ENCODE measurements at places on chromosomes 2 and 18. TPM values are rescaled to one million over a fixed set of nuclear protein-coding genes. Genes with fewer than 3 reads are reported as not detected.

DNA sequence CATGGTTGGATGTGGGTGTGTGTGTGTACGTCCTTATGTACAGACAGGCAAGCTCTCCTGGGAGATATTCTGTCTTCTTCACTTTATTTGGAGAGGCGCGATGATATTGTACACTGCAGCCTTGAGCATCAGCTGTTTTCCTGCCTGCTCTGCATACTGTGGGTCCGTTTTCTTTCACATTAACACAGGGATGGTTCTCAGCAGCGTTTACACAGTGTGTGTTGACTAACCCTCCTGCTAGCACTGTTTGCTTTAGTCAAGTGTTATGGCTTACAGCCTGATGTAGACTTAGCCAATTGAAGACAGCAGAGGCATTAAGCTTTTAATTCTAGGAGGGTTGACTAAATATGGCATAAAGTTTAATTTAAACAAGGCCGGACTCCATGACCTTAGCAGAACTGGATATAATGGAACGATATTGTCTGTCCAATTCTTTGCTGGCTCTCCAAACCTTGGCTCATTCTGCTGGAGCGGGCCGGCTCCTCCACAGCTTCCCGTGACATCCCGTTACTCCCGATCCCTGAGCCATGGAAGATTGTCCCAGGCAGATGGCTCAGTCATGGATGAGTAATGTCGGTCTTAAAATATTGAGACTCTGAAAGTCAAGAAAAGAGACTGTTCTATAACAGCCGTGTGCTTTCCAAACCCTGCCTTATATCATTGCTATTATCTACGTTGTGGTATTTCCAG, 134.7 kb downstream of the TPGS2 start:
- no peaks in the 10 kb centered on the region for H3K36me3 ChIP-seq
- H3K27ac ChIP-seq: no peak overlapping the region
- H3K4me1 ChIP-seq: no peaks in the 10 kb centered on the region
- H3K27me3 ChIP-seq: no peaks in the 10 kb centered on the region
- no peak overlapping the region for H3K4me3 ChIP-seq
- no peak for DNase-seq

DNA sequence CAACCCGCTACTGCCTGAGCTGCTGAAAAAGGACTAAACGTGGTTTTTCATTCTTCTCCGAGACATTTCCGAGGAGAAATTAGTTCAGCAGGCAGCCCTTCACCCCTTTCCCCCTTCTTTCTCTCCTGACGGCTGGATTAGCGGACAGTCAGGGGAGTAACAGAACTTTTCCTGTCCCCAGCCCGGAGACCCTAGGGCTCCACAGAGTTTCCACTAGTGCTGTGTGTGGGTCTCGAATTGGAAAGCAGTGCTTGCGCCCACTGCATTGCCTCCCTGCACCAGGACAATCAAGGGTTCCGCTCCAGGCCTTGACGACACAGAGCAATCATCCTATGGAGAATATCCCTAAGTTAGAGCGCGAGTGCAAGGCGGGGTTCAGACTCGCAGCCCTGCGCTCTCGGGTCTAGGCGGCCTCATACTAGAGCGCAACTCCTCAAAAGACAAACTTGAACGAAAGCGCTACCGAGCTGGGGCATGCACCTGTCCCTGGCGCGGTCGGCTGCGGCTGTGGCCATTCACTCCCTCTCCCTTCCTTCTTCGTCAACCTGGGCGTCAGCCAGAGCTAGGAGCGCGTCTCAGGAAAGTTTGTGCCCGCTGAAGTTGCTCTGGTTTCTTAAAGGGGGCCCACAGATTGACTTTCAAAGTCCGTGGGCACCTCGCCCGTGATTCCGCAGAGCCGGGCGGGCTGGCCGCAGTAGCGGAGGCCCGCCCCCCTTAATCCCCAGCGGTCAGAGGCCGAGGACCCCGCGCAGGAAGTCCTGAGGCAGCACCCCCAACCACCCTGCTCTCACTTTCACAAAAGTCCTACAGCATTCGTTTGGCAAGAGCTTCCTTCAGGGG, 801 bp downstream of the OSR1 start:
- H3K4me3 ChIP-seq: no peak overlapping the region
- H3K27ac ChIP-seq: no peak overlapping the region
- H3K4me1 ChIP-seq: peaks cover 40% of the 10 kb centered on the region
- DNase-seq: no peak

Gene FAP
- total RNA-seq: not detected

DNA sequence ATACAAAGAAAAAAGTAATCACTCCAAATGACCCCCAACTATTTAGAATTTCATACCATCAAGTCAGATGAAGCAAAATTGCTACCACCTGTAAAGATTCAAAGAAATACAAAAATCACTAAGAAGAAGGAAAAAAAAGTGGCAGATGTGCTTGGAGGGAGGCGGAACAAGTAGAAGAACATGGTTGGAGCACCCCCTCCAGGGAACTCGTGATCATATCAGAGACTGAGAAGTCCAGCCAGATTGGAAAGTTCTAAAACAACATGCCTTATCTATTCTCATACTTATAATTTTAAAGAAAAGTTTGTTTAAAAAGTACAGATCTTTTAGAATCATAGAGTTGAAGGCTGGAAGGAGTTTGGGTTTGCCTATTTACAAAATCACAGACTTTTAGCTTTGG, 113.4 kb upstream of the CYP26B1 start:
- no peak overlapping the region for H3K27ac ChIP-seq
- no peaks in the 10 kb centered on the region for H3K4me1 ChIP-seq
- no peak for DNase-seq
- H3K36me3 ChIP-seq: no peaks in the 10 kb centered on the region
- no peak overlapping the region for H3K4me3 ChIP-seq

DNA sequence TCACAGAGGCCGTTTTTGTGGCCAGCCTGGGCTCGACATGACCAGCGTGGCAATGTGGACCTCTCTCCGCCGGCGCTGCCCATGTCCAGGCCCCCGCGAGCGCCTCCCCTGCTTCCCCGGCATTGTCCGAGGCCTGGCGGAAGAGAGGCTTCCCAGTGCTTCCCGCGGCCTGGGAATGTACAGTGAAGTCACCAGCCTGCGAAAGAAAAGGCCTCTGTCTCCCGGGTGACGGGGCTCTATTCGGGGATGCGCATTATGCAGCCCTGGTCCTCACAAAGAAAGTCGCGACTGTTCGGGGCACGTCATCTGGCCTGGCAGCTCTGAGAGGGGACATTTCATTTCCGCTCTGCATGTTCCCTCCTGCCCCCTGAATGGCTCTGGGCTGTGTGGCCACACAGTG, 109.2 kb upstream of the AGAP1 start:
- H3K27ac ChIP-seq: no peak overlapping the region
- H3K36me3 ChIP-seq: no peaks in the 10 kb centered on the region
- DNase-seq: no peak
- H3K4me3 ChIP-seq: no peak overlapping the region
- H3K27me3 ChIP-seq: no peaks in the 10 kb centered on the region

DNA sequence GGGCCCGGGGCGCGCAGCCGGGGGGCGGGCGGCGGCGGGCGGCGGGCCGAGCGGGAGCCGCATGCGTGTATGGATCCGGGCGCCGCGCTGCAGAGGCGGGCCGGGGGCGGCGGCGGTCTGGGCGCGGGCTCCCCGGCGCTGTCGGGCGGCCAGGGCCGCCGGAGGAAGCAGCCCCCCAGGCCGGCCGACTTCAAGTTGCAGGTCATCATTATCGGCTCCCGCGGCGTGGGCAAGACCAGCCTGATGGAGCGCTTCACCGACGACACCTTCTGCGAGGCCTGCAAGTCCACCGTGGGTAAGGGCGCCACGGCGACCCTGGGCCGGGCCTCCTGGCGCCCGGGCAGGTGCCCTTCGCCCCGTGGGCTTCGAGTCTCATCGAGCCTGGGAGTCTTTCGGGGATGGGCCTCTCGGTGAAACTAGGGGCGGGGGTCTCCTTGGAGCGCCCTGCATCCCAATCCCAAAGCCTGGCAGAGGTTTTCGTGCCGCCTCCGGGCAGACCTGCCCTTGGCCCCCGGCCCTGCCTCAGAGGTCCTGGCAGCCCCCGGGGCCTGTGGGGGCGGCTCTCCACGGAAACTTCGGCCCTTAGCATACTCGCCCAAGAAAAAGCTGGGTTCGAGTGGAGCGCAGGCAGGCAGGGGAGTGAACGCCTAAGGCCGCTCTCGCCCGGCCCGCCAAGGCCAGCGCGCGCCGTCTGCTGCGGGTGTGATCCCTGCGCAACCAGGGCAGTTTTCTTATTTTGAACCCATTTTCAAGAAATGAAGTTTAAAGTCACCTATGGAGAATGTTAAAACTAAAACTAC, 622 bp downstream of the RAB12 start:
- peak overlapping the region; percentile 68 for H3K27ac ChIP-seq
- DNase-seq: peak; percentile 47
- H3K36me3 ChIP-seq: no peaks in the 10 kb centered on the region
- peak overlapping the region; percentile 75 for H3K4me3 ChIP-seq

GRCh38 chr2:197575987-197576386, 60.1 kb downstream of the MOB4 start:
- no peaks in the 10 kb centered on the region for H3K36me3 ChIP-seq
- no peak overlapping the region for H3K27ac ChIP-seq
- no peak for DNase-seq
- H3K27me3 ChIP-seq: no peaks in the 10 kb centered on the region

Gene AGXT
- total RNA-seq: not detected

- H3K36me3 ChIP-seq: no peaks in the 10 kb centered on the region
- H3K4me1 ChIP-seq: no peaks in the 10 kb centered on the region
- DNase-seq: no peak
- no peak overlapping the region for H3K4me3 ChIP-seq
- H3K27me3 ChIP-seq: no peaks in the 10 kb centered on the region
- H3K27ac ChIP-seq: no peak overlapping the region
Measured at GRCh38 chr2:239835056-239835455, 190.1 kb downstream of the NDUFA10 start.
